ENCODE measurements at places on chromosomes 12 and 14.

- DNase-seq: peak; percentile 33
These were observed 28.4 kb upstream of the MON2 start for GRCh38 chr12:62438098-62438692.

GRCh38 chr12:131782061-131782460 lies 46.1 kb upstream of the MMP17 start:
- no peak for DNase-seq

- DNase-seq: no peak
These were observed 77.4 kb downstream of the KIF26A start for GRCh38 chr14:104215706-104216334.

DNA sequence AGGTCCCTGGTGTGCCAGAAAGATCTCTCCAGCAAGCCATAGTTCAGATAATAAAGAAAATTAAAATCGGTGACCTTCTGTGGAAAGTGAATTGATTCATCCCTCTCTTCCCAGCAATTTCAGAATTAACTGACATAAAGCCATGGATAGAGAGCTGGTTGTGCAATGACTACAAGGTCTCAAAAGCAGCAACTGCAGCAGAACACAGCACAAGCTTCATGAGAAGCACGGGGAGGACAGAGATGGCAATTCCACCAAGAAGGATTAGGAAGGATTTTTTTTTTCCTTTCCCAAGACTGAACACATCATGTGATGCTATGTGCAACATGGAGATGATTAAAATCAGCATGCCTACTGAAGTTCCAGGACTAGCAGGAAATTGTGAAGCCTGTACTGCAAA lies 154.9 kb upstream of the PLEKHG7 start:
- no peak for DNase-seq

DNA sequence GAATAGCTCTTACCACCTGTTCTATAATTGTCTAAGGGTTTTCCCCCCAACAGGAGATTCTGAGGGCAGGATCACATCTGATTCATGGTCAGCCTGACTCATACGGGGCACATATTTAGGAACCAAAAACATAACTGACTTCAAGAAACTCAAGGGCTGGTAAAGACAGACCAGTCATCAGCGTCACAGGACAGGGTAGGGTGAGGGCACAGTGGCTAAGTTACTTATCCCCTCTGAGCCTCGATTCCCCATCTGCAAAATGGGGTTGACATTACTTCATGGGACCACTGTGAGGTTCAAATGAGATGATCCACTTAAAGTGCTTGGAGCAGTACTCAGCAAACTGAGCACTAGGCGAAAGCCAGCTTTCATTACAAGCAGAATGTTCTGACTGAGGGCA lies 606 bp downstream of the CINP start:
- DNase-seq: no peak

GRCh38 chr12:68638171-68638570 lies 27.5 kb downstream of the RAP1B start:
- no peak for DNase-seq

DNA sequence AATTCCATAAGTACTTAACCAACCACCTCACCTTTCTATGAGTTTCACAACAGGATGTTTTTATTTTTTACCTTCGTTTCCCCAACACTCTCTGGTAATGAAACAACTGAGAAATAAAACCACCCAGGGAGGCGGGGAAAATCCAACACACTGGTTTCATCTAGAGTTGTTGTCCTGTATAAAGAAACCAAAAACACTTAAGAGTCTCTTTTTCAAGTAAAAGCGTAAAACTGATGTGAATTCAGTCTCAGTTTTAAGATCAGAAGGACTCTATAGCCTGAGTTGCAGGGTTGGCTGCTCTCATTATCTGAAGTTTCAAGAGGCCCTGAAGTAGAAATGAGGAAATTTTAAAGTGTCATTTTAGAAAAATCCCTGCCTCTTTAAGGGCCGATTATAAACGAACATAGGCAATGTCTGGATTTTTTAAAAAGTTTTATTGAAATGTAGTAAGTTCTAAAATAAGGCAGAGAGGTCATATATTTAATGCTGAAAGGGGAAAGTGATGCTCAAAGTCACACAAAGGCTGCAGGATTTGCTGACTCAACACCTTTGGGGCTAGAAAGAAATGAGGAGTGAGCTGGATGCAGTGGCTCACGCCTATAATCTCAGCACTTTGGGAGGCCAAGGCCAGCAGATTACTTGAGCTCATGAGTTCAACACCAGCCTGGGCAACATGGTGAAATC lies 27.2 kb downstream of the HIGD1C start:
- no peak for DNase-seq

- no peak for DNase-seq
These were observed 113.2 kb upstream of the MED13L start for GRCh38 chr12:116390401-116391335.

DNA sequence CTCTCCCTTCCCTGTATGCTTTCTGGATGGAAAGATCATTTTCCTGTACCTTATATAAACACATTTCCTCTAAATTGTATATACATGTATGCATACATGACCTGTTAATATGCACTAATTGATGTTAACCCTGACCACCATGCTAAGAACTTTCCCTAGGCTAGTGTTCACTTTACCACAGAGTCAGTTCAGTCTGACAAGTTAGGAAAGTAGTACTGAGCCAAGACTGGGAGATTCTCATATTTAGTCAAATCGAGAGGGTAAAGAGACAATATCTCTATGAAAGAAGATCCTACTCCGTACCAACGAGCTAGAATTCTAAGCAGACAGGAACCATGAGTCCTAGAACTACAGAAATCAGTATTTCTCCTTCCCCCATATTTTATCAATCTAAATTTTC lies 36.8 kb downstream of the ATF7 start:
- DNase-seq: no peak
